ENCODE measurements at places on chromosomes 1 and 21. TPM values are rescaled to one million over a fixed set of nuclear protein-coding genes. Genes with fewer than 3 reads are reported as not detected.

GRCh38 chr1:215526147-215526845, 40.8 kb upstream of the KCTD3 start:
- no peak overlapping the region for H3K4me3 ChIP-seq
- no peak overlapping the region for H3K27ac ChIP-seq
- peaks cover 16% of the 10 kb centered on the region for H3K27me3 ChIP-seq

DNA sequence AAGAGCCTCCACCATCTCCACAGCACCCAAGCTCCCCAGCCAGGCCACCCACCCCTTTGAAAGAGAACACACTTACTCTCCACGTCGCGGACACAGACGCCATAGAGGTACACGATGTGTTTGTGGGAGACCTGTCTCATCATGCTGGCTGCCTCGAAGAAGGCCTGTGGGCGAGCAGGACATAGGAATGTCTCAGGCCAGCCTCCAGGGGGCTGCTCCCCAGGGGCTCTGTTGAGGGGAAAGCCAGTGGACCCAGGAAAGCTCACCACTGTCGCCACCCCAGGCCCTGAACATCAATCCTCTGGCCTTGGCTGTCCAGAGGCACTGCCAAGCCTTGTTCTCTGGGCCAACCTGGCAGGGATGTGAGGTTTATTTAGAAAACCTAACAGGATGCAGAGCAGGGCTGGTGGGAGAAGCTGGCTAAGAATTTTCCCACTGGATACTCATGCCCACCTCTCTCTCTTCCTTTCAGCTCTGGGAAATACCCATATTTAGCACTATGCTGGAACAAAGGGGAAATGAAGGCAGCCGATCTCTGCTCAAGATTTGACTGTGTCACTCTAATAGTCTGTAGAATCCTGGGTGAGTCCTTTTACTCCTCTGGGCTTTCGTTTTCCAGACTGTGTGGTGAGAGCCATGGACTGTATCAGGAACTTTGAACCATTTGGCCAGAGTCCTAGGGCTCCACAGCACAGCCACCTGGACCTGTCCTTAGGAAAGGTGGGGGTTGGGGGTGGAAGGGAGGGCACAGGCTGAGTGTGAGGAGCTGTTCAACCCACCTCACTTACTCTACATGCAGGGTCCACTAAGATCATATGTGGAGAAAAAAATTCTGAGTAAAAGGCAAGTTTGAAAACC, 101.9 kb downstream of the RAVER2 start:
- H3K27ac ChIP-seq, result peak overlapping the region; percentile 29
- no peak overlapping the region for H3K4me3 ChIP-seq
- no peaks in the 10 kb centered on the region for H3K27me3 ChIP-seq
- no peak for DNase-seq

GRCh38 chr1:51433269-51433971, 85.6 kb downstream of the EPS15 start:
- peaks cover 25% of the 10 kb centered on the region for H3K36me3 ChIP-seq
- no peak for DNase-seq
- no peaks in the 10 kb centered on the region for H3K27me3 ChIP-seq
- H3K27ac ChIP-seq, result peak overlapping the region; percentile 45
- no peak overlapping the region for H3K4me3 ChIP-seq
- peaks cover 24% of the 10 kb centered on the region for H3K4me1 ChIP-seq

Gene LENEP
- total RNA-seq, result 0.79 TPM

Data from activated CD4-positive, alpha-beta T cell treated with anti-CD3 and anti-CD28 coated beads for 36 hours (primary cell).